Diencephalon (tissue), 1 donor: ENCODE measurements at places on chromosomes 16 and 17. TPM values are rescaled to one million over a fixed set of nuclear protein-coding genes. Genes with fewer than 3 reads are reported as not detected.

Gene SEZ6
- total RNA-seq, result 31.1 TPM

Gene BRIP1
- 7.6 TPM for total RNA-seq

Gene KRTAP2-3
- not detected for total RNA-seq

Gene CCL1
- not detected for total RNA-seq

Gene MAP2K6
- total RNA-seq, result 26.3 TPM

Gene RTN4RL1
- total RNA-seq, result 14.3 TPM

Gene MGAT5B
- 29.8 TPM for total RNA-seq

Gene FSCN2
- total RNA-seq, result 1.4 TPM

Gene CD79B
- total RNA-seq, result 0.92 TPM

Gene NUPR1
- 0.46 TPM for total RNA-seq

Gene KCNH6
- total RNA-seq, result 0.69 TPM

Gene FZD2
- total RNA-seq, result 6.9 TPM

Gene PSKH1
- total RNA-seq, result 11.8 TPM

Gene CES5A
- total RNA-seq, result 0.46 TPM

Gene LRRC45
- total RNA-seq, result 11.3 TPM

Gene NT5C3B
- 145 TPM for total RNA-seq

Gene HAPSTR1
- total RNA-seq, result 112 TPM

Gene KRTAP9-8
- total RNA-seq, result not detected

Gene IFT20
- 33.7 TPM for total RNA-seq

Gene TBX21
- 0.23 TPM for total RNA-seq

Gene GRAPL
- 0.92 TPM for total RNA-seq

Gene KRTAP4-5
- not detected for total RNA-seq

Gene SOST
- 0.23 TPM for total RNA-seq

Gene P2RX5
- 13.4 TPM for total RNA-seq

Gene GAST
- not detected for total RNA-seq

Gene EXOC3L1
- total RNA-seq, result 1.2 TPM

Gene SAMD14
- 29.8 TPM for total RNA-seq

Gene LPCAT2
- 16.1 TPM for total RNA-seq

Gene CSHL1
- not detected for total RNA-seq

Gene TEKT1
- total RNA-seq, result 9.5 TPM

Gene PIP4K2B
- total RNA-seq, result 234 TPM

Gene KRT25
- total RNA-seq, result not detected

Gene CTRB1
- not detected for total RNA-seq

Gene PPP1R1B
- total RNA-seq, result 23.5 TPM

Gene GH2
- not detected for total RNA-seq

Gene CYGB
- total RNA-seq, result 8.3 TPM

Gene HBA2
- total RNA-seq, result 2,023 TPM

Gene GNG13
- not detected for total RNA-seq
